ENCODE measurements at places on chromosomes 7 and 10. TPM values are rescaled to one million over a fixed set of nuclear protein-coding genes. Genes with fewer than 3 reads are reported as not detected.

GRCh38 chr7:141717450-141717849 lies 9.3 kb downstream of the WEE2 start:
- DNase-seq = no peak

GRCh38 chr7:110941385-110941784 lies 149.5 kb upstream of the LRRN3 start:
- DNase-seq = no peak

DNA sequence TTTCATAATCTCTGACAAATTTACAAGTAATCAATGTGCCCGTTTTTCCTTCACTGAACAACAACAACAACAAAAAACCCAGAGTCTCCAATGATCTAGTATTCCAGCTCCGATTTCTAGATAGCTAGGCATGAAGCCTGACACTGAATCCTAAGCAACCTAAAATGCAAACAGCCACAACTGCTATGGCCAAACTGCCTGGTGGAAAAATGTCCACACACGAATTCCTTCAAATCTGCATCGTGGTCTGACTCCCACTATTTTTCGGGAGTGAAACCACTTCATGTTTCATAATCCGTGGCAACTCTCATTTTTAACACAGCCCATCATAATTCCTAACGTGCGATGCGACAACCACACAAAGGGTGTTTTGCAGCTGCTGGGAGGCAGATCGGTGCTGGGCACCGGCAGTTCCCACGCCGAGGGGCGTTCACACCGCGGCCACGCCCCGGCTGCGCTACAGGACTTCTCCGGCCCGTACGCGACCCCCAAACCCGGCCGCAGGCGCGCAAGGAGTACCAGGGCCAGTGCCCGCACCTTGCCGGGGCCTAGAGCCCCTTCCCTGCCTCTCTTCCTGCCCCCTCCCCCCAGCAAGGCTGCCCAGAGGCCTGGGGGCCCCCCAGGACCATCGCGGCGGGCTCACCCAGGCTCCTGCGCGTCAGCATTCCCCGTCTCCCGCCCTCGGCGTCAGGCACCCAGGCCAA lies 814 bp downstream of the RUFY2 start:
- peak; percentile 74 for DNase-seq

DNA sequence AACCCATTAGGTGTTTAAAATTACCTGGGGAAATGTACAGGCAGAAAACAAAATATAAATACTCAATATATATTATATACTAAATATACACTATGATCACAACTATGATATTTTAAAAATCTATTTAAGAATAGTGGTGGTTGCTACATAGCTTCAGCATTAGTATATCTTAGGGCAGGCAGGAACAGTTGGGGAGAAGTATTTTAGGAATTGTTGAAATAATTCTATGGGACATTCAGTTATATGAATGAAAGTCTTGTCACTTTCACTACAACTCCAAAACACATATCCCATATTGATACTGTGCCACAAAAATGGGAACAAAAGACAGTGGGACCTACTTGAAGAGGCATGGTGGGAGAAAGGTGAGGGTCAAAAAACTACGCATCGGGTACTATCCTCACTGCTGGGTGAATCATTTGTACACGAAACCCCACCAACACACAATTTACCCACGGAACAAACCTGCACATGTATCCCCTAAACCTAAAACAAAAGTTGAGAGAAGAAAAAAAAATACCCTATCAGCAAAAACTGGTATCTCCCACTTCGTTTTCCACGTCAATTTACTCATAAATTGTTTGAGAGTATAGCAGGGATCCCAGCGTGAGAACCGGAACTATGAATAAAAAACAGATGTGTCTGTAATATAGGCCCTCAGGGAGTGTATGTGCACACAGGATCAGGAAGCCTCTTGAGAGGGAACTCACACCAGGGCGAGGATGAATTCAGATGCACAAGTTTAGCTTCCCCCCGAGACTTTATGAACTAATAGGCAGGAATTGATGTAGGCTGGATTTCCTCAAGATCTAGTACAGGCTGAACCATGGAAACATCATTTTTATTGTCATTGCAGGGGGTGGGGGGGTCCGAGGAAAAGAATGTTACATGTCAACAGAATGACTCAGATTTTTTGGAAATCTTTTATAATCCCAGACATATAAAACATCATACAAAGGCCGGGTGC lies 16.2 kb downstream of the SLC16A12 start:
- DNase-seq = peak; percentile 46

DNA sequence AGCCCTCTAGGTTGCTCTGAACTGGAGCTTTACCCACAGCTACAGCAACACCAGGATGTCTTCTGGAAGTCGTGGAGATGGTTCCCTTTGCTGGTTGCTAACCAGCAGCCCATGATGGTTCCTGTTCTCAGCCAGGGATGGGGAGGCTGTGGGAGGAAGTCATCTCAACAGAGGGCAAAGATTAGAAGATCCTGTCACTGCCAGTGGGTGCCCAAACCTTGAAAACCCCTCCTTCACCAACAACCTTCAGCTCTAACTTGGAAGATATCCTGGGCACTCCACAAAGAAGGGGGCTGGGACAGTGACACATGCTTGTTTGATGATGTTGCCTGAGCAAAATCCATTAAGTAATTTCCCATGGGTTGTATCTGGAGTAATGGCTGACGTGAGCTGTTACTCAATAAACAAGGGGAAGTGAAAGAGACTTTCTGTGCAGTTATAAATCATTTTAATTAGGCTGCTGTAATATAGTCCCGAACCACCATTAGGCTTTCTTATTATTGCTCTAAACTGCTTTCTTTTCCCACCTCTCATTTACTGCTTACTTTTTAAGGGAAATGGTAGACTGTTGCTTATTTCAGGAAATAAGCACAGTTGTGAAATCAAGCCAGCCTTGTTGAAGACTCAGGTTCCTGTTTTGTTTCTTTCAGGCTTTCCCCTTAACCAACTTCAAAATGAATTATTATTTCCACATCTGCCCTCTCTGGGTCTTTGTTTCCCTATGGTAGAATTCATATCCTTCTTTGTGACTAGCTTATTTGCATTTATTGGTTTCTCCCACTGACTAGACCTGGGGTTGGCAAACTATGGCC lies 124.8 kb downstream of the PPP1R17 start:
- peak; percentile 39 for DNase-seq

DNA sequence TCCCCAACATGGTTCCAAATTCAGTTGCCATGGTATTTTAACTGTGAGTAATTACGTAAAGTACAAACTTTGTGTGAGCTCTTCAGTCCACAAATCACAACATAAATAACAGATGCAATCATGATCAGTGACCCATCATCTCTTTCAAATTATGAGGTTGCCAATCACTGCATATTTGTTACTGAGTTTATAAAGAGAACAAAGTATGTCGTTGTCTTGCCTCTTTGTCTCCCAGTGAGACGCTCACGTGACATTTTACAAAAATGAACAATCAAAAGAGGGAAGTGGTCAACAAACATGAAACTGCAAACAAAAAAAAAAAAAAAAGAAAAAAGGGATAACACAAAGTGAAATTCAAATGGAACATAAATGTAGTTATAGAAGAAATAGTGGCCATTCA lies 122.7 kb upstream of the PDSS1 start:
- no peak for DNase-seq

- DNase-seq = no peak
Measured at GRCh38 chr10:93096901-93097300, 23.2 kb downstream of the CYP26A1 start.

DNA sequence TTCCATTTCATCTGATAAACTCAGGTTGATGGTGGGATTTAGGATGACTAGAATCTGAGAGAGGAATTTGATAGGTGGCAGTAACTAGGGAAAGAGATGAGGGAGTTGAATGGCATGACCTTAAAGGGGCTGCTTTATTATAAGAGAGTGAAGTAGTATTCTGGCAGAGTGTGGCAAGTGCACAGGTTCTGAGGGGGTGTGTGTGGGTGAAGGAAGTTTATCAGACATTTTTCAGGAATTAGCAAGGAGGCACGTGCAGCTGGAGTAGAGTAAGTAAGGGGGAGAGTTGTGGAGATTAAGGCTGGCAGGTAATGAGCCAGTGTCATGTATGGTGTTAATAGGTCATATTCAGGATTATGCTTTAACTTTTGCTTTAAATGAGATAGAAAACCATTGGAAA lies 40.5 kb downstream of the AHCYL2 start:
- no peak for DNase-seq

SSC4D gene
- total RNA-seq = 0.97 TPM

CAPZA2 gene
- total RNA-seq = 344 TPM

CPA4 gene
- not detected for total RNA-seq

DNA sequence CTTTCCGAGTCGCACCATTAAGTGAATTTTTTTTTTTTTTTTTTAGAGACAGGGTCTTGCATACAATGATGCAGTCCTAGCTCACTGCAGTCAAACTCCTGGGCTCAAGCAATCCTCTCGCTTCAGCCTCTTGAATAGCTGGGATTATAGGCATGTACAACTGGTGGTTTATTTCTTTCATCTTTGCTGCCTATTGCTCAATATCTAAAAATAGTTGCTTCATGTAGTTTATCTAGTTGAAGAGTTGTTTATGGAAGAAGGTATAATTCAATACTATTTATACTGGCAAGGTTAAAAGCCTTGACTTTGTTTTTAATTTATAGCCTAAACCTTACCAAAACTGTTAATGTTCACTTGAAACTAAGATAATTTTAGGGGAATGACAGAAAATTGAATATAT lies 66.9 kb downstream of the SEMA3D start:
- no peak for DNase-seq

- DNase-seq = no peak
Measured at GRCh38 chr7:101563198-101563901, 65.7 kb downstream of the MYL10 start.

- no peak for DNase-seq
Measured at GRCh38 chr10:118027397-118027796, 19.3 kb downstream of the RAB11FIP2 start.
